ENCODE measurements at places on chromosomes 1 and 21.

GRCh38 chr1:56844545-56845136 is 10.0 kb upstream of the C8A start:
- no peak for DNase-seq

DNA sequence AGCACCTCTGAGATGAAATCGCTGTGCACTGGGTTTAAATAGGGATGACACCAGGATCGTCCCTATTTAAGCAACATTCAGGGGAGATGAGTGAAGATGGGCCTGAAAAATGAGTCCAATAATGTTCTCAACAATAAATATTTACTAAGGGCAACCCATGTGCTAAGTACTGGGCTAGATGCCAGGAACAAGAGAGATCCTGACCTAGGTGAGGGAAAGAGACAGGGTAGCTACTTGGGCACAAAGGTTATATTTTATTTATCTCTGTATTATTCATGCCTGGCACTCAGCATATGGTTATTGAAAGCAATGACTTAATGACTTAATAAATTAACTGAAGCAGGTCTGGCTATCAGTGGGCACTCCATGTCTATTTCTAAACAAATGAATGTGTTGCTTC is 27.4 kb upstream of the AVPR1B start:
- no peak for DNase-seq

DNA sequence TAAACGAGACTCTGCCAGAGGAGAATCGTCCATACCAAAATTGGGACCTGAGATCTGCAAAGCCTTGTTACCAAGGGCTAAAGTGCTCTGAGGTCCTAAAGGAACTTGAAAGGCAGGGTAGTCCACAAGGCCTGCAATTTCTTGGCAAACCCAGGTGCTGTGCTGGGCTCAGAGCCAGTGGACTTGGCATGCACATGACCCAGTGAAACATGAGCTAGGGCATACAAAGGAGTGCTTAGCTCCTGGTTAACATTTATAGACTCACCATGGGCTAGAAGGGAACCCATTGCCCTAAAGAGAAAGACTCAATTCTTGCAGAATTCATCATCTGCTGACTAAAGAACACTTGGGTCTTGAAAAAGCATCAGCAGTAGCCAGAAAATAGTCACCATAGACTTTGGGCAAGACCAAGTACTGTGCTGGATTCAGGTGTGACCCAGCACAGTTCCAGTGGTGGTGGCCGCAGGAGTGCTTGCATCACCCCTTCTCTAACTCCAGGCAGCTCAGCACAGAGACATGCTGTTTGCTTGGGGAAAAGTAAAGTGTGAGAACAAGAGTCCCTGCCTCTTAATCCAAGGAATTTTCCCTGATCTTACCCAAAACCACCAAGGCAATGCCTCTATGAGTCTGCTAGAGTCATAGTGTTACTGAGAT is 1069.4 kb upstream of the ADGRL2 start:
- no peak for DNase-seq

DNA sequence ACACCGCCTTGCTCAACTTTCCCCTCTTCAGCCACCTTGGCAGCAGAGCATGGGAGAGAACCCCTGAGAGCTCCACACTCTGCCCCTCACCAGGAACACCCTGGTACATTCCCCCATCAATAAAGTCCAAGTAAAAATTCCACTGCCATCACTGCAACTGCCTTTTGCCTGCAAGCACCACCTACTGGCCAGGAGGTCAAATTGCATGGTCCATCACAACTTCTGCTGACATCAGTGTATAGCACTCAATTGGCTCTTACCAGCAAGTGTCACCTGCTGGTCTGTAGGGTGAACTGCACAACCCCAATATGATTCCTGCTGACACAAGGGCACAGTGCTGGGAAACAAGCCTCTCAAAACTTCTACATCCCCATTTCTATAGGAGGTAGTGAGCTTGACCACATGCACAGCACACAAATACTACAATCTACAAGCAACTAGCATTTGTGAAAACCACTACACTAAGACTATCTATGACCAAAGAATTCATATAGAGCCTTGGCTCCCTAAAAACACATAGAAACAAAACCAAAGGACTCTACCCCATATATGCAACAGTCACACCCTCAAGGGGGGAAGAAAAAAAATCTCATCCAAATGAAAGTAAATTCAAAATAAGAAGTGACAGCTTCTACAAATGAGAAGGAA is 69.2 kb downstream of the FASLG start:
- no peak for DNase-seq

DNA sequence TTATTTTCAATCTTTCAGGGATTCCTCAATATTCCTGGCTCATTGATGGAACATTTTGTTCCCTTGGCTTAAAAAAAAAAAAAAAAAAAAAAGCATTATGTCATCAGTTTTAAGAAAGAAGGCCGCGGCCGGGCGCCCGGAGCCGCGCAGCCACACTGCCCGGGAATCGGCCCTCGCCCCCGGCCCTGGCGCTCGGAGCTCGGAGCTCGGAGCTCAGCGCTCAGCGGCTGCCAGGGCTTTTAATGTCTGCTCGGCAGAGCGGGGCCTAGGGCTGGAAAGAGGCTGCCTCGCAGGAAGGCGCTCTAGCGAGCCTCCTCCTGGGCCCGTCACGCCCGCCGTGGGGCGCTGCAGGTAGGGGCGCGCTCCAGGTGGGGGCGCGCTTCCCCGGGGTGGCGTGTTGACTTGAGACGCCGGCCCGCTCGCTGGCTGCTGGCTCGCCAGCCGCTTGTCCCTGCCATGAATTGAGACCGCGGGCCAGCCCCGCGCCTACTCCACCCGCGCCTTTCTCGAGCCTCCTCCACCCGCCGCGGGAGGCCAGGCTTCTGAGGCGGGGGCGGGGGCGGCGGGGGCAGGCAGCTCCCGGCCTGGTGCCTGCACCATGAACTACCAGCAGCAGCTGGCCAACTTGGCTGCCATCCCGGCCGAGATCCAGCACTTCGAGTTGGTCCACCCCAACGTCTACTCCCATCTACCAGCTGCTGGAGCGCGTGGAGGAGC is 5.4 kb upstream of the TDRD5 start:
- no peak for DNase-seq

DNA sequence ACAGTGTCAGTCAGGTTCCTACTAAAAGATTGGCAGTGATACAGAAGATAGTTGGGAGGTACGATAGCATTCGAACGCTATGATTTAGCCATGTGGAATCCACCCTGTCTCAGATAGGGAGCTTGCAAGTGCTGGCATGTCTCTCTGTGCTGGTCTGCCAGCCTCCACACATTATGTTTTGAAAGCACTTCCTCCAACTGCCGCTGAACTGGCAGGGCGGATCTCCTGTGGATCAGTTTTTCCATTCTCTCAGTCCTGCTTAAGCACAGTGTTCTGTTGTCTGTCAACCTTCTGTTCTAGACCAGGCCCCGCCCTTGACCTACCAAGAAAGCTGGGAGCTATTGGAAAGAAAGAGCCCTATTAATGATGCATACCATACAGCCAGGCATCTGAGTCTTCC is 65.5 kb upstream of the PALMD start:
- DNase-seq = no peak

DNA sequence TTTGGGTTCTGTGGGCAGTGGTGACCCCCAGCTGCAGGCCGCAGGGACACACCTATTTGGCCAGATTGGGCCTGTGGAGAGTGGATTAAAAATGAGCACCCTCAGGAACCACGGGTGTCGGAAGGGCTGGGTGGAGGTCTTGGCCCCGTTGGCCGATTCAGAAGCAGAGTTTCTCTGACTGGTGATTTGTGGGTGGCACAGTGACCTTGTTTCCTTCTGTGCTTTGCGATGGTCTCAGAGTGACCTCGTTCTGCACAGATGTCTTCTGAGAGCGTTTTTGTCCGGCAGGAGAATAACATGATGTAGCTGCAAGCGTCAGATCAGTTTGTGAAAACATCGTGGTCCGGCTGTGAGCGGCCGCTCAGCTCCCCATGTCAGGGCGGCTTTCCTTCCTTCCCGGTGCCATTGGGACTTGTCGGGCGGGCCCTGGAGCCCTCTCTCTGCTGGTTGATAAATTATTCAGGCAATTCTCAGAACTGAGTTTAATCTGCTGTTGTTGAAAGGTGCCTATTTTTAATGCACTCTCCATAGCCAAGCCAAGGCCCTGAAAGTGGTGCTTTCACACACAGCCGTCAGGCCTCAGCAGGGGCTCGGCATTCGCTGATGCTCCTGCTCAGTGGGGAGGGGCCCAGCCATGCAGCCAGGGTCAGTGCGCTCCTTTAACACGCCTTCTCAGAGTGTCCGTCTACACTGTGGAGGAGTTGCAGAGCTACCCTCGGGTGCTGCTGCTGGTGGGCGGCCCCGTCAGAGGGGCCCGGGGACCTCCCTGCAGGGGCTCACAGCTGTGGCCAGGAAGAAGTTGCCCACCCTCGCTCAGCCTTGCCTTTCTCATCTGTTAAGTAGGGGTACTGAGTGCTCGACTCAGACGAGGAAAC is 26.8 kb downstream of the TRPM2 start:
- DNase-seq = no peak

DNA sequence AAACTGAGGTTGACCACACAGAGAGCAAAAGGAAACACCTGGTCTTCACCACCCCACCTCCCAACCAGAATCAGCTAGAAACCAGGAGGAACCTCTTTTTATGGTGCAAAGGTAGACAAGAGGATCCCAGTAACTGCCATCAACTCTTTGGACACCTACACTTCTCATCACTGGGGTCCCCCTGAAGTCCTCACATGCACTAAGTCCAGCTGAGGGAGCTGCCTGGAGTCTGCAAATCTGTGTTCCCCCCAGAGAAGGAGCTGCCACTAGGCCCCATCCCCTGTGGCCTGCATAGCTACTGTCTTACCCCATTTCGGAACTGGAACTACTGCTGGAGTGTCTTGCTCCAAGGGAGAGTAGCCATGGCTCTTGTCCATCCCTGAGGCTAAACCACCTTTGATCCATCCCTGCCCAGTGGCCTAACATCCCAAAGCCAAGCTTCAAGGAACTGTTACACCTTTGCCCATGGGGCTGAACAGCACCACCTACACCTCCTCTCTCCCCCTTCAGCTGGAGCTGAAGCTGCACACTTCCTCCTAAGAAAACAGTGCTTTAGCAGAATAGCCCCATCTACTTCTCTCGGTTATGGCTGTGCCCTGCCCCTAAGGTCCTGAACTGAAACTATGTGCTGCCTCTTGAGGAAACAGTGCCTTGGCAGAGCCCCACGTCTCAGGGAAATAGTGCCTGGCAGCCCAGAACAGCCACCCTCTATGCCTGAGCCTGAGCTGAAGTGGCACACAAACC is 85.4 kb upstream of the CD53 start:
- DNase-seq = no peak

DNA sequence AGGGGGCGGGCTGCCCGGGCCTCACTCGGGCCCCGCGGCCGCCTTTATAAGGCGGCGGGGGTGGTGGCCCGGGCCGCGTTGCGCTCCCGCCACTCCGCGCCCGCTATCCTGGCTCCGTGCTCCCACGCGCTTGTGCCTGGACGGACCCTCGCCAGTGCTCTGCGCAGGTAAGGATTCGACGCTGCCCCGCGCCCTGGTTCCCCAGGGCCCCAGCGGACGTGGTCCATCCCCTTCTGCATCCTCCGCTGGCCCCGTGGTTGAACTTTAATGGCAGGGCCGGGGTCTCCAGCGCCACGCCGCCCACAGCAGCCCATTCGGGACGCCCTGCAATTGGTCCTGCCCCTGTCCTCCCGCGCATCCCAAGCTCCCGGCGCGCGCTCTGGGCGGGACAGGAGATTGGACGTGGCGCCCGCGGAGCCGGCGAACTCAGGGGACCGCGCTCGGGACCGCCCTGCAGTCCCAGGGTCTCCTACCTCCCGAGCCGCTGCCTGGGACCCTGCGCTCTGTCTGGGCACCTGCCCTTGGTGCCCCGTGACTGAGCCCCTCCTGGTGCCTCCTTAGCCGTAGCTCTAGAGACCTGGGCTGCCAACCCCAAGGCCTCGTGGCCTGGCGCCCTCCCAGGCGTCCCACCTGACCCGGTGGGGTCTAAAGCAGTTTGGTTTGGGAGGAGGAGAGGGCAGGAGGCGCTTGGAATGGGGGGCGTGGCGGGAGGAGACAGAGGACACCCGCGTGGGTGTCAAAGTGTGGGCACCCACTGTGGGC is at the start of gene ALPL:
Gene ALPL (plus strand): TSS at position 73 of the 762 bp plus-strand sequence. CDS start 44,659 bp downstream, outside the sequence.
- DNase-seq = no peak

DNA sequence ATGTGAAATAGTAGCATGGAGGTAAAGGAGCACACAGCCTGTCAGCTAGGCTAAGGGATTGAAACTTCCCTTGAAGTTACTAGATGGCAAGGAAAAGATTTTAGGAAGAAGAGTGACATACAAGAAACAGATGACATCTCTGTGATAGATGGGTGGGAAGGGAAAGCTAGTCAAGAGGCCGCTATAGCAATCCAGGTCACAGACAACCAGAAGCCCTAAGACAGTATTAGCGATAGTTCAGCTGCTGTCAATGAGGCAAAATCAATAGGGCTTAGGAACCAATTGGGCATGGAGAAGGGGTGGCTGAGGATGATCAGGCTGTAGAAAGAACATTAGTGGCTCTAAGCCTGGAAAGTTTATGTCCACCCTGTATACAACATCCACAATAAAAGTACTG is 111.1 kb downstream of the GLUL start:
- no peak for DNase-seq

DNA sequence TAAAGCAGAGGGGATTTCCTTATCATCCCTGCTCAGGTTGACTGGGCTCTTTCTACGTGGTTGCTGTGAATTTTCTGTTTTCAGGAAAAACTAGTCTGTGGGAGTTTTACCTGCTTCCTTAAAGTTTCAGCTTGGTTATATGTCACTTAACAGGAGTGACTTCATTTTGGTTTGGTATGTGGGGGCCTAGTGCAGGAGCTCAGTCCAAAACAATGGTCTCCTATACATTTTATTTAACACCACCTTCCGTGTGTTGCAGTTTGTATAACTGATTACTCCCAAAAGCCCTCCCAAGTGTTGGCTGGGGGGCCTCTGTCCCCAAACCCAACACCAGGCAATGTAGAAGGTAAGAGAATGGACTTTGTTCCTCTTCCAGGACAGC is 5.3 kb downstream of the IL23R start:
- DNase-seq = no peak

- DNase-seq = no peak
These were observed 349.6 kb downstream of the SMYD3 start for GRCh38 chr1:246157516-246157915.

DNA sequence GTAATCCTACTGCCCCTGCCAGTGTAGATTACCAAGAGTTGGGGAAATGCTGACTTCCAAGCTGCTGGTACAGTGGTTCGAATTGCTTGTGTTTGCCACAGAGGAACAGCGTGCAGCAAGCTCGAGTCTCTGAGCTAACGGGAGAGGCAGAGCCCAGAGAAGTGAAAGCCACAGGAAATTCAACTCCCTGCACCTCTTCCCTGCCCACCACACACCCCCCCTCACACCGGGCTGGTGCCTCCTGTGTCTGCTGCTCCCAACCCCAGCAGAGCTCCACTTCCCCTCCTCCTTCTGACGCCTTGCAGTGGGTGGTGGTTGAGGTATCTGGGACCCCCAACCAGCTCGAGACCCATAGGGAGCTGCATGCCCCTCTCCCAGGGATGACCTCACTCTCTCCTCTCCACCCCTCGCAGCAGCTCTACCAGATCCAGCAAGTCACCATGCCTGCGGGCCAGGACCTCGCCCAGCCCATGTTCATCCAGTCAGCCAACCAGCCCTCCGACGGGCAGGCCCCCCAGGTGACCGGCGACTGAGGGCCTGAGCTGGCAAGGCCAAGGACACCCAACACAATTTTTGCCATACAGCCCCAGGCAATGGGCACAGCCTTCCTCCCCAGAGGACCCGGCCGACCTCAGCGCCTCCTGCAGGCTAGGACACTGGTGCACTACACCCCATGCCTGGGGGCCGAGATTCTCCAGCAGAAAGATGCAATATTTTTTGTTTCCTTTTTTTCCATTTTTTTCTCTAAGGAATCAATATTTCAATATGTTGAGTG is 13.1 kb upstream of the KCNQ4 start:
- DNase-seq = no peak

All from stimulated activated CD8-positive, alpha-beta memory T cell treated with anti-CD3 and anti-CD28 coated beads, Interleukin-4, amount 100 ng/mL, for 1 hour (primary cell).